Activated effector memory CD4-positive, alpha-beta T cell treated with Interleukin-2 at 50 U/mL for 16 hours (primary cell): ENCODE measurements at places on chromosomes 4 and X.
A peak's percentile ranks its signal among the peaks of the same experiment; 100 is the strongest.

GRCh38 chrX:25207803-25208475 is 192.2 kb upstream of the ARX start:
- DNase-seq: no peak

GRCh38 chr4:47031011-47031678 is at the start of gene GABRB1:
Gene GABRB1 (plus strand): TSS chr4:47031567.
- no peak for DNase-seq

DNA sequence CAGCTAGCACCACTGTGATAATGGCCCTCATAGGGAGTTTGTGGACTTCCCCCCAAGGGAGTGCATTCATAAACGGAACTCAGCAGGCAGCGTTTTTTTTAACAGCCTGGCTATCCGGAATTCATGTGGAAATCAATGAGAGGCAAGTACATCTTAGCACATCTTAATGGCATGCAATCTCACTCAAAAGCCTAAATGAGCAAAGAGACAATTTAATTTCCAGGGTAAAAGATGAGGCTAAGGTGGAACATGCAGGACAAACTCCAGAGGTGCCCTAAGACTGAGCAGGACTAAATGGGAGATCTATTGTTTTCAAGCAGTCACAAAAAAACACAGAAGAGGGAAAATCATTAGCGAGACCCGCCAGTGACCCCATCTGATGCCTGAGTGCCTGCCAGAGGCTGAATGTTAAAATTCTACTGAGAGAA is 243.5 kb upstream of the KCNIP4 start:
- DNase-seq: no peak

GRCh38 chrX:40107291-40108161 is 9.8 kb upstream of the BCOR start:
- DNase-seq: no peak

DNA sequence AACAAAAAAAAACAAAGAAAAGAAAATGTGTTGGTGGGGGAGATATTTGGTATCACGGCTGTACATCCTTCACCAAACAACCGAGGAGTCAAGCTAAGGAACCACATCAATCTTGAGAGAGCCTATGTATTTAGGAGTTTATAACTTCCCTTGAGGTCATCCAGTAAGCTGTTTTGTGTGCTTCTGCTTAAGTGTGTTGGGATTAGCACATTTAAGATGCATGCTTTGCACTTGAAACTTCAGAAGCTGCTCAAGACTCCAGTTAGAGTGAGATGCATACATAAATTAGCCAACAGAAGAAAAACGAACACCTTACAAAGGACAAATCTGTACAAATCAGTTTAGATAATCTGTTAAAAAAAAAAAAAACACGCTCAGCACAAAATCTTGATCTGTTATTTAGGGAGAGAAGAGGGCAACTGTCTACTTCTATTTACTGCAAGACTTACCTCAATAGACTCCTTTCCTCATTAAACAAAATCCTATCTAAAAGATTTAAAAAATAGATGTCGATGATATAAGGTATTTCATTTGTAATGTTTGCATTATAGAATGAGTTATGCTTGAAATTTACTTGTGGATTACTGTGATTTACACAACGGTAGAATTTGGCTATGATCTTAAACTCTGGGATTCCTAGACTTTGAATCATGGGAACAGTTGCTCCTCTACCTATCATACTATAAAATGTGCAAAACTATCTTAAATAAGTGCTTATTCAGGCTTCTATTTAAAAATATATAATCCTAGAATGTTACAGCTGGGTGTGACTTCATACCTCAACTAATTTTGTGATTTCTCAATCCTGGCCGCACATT is 53.8 kb upstream of the NAP1L5 start:
- no peak for DNase-seq

GRCh38 chr4:188021548-188022249 is 26.1 kb downstream of the ZFP42 start:
- no peak for DNase-seq

DNA sequence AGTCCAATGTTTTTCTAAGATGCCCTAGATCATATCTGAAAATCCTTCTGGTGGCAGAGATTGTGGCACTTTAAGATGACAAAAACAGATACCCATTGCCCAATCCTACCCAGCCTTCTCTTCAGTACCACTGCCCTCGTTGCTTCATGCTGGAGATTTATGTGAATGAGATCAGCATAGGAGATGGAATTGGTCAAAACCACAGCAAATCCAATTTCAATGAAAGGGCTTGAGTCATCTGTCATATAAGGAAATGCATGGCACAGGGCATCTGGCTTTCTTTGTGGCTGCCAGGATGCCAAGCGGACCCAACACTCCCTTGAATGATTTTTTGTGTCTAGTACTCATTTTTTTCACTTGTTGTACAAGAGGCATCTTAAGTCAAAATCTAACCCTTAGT is 16.8 kb downstream of the AFF2 start:
- DNase-seq: no peak

GRCh38 chr4:150385606-150386005 is 196.3 kb upstream of the MAB21L2 start:
- no peak for DNase-seq

DNA sequence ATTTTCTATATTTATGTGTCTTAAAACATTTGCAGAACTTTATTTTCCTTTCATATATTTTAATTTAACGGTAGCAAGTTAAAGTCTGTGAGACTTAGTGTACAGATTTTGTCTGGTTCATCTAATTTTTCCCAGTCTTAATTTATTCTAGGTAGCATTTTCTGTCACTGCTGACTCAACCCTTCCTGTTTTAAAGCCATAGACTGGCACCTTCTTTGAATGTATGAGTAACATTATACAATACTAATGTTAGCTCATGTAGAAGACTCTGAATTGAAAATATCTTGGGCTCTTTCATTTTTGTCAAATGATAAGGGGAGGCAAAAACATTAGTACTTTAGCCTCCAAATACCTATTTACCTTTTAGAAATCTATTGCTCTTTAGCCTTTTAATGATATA is 43.6 kb downstream of the BLTP1 start:
- DNase-seq: no peak

DNA sequence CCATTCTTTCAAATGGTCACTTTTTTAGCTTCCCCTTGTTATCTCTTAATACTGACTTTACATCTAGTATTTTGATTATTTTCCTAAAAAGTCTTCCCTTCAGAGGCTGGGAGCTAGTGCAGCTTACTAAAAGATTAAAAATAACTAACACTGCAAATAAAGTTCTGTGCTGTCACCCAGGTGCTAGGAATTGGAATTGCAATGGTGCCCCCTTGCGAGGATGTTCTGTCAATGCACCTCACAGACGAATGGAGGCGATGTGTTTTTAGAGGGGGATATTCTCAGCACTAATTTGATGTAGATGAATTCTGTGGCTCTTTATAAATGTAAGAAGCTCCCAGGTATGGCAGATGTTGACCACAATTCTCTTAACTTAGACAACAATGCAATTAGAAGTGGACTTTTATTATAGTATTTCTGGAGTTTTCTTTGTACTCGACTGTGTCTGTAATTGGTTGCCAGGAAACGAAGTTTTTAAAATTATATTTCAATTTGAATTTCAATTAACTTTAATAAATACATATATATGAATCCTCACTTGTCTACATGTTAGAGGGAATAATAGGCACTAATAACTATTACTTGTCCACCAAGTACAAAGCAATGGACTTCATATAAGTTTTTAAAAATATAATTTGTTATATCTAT is 22.0 kb upstream of the SMIM31 start:
- DNase-seq: peak; percentile 6

GRCh38 chr4:85834934-85835333 is 360.0 kb downstream of the ARHGAP24 start:
- no peak for DNase-seq

DNA sequence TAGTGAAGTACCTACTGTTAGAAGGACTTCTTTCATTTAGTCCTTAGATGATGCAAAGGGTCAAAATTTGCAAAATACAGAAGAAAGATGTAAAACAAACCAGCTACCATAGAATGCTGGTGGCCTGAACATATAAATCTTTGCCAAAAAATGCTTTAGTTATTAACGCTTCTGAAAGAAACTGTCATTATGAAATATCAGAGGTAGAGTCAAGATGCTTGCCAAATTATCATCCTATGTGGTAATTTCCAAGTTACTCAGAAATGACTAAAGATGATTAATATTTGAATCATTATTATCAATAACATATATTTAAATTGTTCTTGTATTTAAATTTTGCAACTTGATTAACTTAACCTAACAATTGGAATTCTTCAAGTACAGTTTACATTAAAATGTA is 588.4 kb upstream of the FAM241A start:
- no peak for DNase-seq

DNA sequence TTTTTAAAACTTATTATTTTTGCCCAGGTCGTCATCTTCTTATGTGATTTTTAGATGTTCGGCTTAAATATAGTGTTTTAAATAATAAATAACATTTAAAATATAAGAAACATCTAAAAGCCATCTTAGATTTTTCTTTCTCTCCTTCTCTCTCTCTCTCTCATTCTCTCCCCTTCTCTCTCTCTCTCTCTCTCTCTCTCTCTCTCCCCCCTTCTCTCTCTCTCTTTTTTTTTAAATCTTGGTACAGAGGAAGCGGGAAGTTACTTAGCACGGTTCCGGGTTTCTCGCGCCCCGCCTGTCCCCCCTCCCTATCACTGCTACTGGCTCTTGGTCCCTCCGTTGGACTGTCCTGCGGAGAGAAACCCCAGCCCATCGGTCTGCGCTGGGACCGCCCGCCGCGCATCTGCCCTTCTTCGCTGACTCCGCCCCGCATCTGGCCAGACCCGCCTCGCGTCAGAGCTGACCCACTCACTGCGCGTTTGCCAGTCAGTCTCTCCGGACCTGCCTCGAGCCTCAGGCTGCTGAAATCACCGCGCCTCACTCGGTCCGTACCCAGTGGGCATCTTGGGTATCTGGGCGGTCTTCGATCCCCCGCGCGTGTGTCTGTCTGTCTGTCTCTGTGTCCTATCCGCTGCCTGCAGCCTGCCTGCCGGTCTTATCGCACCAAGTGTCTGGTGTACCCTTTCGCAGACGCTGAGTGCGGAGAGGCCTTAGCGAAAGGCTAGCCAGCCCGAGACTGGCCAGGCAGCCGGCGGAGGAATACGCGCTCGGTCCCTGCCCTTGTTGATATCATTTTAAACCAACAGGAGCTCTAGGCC is at the start of gene PABPC5:
Gene PABPC5, plus strand, starts transcription at position 489 of the 818 bp plus-strand sequence. CDS start 739 bp downstream, outside the sequence.
- no peak for DNase-seq

GRCh38 chr4:21901281-21901680 is 47.3 kb downstream of the KCNIP4 start:
- no peak for DNase-seq
